ENCODE measurements at places on chromosomes 2 and 18.

DNA sequence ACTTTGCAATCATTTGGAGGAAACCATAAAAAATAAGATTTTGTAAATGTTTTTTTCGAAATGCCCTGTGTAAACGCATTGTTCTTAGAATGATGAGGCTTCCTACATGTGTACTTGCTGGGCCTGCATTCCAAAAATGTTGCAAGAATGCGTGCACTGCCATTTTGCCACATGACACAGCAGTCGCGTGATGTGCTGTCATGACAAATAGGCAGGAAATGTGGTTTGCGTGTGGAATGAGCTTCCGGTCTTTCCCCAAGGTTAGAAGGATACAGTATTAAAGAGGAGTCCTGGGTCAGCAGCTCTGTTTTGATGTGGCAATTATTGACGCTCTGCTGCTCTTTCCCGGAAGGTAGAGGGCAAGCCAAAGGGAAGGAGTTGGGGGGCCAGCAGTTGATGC, 18.1 kb upstream of the SERPINB2 start:
- peak; percentile 98 for DNase-seq

DNA sequence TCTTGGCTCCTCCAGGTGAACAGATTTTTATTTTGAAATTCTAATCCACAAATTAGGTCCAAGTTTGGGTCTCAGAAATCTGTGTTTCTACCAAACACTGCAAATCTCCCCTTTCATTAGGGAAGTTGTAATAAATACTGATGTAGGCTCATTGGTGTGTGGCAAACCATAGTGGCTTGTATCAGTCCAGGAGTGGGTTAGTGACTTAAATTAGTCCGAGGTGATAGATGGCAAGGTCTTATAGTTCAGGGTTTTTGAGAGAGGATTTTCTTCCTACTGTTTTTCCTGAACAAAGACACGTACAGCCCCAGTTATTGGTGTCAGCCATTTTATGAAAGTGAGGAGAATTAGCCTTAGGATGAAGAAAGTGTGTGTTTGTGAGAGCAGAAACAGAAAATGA, 74.6 kb downstream of the RPRM start:
- DNase-seq, result no peak

DNA sequence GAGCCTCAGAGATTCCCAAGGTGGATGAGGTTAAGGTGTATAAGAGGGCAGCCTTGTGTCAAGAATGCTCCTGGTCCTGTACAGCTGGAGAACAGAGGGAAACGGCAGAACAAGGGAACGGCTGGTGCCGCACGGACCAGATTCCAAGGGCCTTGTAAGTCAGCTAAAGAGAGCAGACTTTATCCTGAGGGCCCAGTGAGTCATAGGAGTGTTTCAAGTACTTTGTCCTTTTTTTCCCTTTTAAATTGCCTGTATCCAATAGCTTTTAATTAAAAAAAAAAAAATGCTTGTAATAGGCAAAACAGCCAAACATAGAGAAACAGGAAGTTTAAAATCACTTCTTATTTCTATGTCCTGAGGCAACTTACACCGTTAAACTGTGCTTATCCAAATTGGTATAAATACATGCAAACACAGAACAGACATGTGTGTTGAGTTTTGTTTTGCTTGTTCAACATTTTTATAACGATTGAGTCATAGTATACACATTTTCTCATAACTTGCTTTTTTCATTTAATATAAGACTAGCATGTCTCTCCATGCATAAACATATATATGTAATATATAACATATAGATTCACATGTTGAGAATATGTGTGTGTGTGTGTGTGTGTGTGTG, 42.1 kb upstream of the EVA1A start:
- DNase-seq, result peak; percentile 97

DNA sequence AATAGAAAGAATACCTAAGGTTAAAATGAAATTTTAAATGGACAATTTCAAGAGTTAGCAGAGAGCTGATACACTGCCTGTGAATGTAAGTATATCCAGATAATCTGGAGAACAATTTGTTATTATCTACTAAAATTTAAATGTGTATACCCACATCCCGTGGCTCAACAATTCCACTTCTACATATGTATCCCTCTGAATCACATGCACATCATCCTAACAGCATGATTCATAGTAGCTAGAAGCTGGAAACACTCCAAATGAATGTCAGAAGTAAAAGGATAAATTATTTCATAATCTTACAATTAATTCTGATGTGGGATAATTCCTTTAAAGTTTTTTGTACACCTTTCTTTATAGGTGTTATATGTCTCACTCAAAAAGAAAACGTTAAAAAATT, 87.9 kb downstream of the CNTNAP5 start:
- peak; percentile 47 for DNase-seq

- DNase-seq, result no peak
Observed at GRCh38 chr2:15303874-15304273, 257.3 kb downstream of the NBAS start.

DNA sequence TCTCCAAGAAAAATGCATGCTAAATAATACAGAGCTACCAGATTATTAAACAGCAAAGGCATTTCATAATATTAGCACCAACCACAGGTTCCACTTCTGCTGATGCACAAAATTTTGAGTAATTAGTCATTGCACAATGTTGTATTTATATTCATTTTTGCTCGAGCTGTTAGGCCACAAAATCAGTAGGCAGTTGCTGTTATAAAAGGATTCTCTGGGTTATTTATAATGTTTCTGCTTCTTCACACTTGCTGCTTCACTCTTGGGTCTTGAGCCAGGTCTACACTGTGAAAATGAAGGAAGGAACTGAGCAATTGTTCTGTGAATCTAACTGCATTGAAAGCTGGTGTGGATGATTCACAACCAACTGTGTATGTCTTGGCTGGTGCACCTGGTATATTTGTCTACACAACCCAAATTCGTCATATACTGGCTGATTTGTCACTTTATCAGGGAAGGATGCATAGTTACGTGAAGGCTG, 38.3 kb downstream of the MRPL33 start:
- DNase-seq, result peak; percentile 92

GRCh38 chr2:196468394-196468793, 171.1 kb upstream of the CCDC150 start:
- no peak for DNase-seq

DNA sequence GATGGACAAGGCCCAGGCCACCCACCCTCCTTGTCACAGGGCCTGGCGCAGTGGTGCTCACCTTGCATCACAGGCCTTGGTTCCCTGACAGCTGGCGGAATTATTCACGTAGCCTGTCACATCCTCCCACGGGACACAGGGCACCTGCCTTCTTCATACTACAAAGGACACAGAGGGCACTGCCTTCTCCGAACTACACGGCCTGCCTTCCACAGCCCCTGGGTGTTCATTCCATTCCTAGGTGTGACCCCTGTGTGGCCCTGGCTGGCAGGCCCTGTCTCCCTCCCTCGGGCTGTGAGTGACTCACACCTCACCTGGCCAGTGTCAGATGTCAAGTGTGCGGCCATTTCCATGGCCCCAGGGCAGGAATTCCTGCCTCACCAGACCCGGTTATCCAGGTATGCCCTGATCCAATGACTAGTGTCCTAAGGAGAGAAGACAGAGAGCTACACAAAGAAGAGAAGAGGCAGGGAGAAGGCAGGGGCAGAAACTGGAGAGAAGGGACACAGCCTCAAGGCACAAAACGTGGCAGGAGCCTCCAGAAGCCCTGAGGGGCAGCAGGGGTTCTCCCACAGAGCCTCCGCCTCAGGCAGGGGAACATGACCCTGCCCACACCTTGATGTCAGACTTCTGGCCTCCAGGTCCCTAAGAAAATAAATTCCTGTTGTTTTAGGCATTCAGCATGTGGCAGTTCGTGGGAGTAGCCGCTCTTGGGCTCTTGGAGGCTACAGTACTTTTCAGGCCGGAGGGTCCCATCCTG, 43.4 kb downstream of the MBP start:
- DNase-seq, result peak; percentile 50

DNA sequence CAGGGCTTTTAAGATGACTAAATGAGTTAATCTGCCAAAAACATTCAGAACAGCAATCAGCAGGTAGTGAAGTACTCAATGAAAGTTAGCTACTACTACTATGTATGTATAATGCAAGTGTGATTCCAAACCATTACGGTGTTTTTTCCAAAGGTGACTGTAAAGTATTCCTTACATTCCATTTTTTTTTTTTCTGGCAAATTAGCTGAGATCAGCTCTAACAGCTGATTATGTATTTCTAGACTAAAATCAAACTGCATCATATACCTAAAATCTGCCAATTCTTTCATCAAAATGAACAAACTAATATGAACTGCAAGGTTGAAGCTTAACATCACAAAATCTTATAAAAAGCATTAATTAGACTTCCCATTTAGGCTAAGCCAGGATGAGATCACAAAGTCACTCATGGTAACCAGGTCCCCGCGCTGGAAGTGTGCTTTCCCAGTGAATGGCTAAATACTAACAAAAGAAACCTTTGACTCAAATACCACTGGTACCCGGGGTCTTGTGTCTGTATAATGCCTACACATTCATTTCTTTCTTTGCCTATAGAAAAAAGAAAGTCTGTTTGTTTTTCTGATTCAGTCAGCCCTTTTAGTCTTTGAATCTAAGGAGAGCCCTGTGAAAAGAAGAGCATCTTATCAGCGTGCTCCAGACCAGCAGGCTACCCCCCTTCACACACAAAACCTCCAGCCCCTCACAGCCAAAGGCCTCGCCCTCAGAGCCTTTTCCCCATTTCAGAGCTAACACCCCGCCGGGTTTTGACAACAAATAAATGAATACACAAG, 88.3 kb downstream of the RBMS1 start:
- DNase-seq, result no peak

DNA sequence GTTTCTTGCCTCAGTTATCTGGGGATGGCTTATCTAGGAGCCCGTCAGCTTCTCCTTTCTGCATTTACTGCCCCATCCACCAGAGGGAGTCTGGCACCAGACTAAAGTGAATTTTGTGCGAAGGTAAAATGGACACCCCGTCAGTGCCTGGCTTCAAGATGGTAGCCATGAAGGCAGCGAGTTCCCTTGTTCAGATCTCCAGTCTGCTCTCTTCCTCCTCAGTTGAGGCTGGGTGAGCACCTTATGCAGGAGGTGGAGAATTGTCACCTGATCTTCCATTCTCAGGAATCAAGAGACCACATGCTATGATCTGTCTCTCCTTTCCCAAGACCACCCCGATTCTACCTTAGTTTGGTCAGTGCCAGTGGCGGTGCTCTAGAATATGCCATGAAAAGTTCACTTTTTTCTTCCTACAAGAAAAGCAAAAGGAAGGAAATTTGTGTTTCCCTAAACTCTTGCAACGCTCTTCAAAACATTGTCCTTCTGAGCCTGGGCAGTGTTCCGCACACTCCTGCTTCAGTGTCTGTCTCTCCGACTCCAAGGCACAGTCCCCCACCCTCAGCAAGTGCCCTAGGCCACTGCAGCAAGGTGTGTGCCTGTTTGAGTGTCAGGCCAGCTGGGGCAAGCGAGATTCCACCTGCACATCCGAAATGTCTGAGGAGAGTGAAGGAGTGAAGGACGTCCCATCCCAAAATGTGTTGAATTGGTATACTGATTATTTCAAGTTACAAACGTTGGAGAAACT, 168.6 kb downstream of the SS18 start:
- DNase-seq, result peak; percentile 56

- DNase-seq, result no peak
Observed at GRCh38 chr18:8366656-8367055, 242.6 kb upstream of the RAB12 start.

DNA sequence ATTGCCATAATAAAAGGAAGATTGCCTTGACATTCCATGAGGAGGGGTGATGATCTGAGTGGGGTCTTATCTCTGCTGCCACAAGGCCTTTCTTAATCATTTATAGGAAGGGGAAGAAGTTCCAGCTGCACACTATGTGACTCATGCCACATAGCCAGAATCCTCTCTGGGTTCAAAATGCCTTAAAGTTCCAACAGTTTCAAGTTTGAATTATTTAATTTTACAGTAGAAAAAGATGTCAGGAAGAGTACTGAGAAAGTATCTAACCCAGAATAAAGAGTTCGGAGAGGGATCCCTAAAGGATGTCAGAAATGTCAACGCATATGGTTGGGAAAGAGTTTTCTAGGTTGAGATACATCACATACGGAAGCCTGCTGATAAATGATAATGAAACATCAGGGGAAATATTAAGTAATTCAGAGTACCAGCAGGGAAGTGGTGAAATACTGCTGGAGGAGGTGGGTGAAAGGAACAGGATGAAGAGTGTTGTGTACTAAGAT, 999.9 kb downstream of the TSN start:
- DNase-seq, result no peak

- DNase-seq, result peak; percentile 87
Observed at GRCh38 chr2:64876137-64876647, 113.0 kb upstream of the SLC1A4 start.

GRCh38 chr2:119205001-119205706, 18.5 kb upstream of the STEAP3 start:
- no peak for DNase-seq
